ENCODE measurements at places on chromosomes 12 and 14. TPM values are rescaled to one million over a fixed set of nuclear protein-coding genes. Genes with fewer than 3 reads are reported as not detected.
A peak's percentile ranks its signal among the peaks of the same experiment; 100 is the strongest.

- no peak for DNase-seq
These were observed 132.6 kb downstream of the TMEM132D start for GRCh38 chr12:129771238-129771637.

DNA sequence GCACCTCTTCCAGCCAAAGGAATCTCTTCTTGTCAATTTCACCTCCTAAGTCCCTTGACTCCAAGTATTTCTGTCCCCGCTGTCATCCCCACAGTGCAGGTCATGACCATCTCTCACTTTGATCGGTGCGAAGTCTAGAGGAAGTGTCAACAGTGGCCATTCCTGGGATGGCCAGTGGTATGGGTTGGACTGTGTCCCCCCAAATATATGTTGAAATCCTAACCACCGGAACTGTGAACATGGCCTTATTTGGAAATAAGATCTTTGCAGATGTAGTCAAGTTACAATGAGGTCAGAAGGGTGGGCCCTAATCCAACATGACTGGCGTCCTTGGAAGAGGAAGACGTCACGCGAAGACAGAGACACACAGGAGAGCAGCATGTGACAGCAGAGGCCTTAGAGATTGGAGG, 155.9 kb upstream of the PRMT8 start:
- DNase-seq = no peak

AICDA gene
- not detected for total RNA-seq

GRCh38 chr14:71324767-71325272, 417.6 kb downstream of the PCNX1 start:
- DNase-seq = peak; percentile 72

DERA gene
- total RNA-seq = 54.6 TPM

GRCh38 chr12:53981634-53982565, 3.0 kb upstream of the HOXC10 start:
- DNase-seq = no peak

GRCh38 chr12:92987362-92987761, 58.3 kb upstream of the EEA1 start:
- DNase-seq = peak; percentile 32

DNA sequence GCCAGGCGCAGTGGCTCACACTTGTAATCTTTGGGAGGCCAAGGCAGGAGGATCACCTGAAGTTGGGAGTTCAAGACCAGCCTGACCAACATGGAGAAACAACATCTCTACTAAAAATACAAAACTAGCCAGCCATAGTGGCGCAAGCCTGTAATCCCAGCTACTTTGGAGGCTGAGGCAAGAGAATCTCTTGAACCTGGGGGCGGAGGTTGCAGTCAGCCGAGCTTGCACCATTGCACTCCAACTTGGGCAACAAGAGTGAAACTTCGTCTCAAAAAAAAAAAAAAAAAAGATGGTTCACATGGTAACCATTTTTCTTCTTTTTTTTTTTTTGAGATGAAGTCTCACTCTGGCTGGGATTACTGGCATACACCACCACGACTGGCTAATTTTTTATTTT, 35.3 kb downstream of the SLC2A14 start:
- DNase-seq = no peak

GRCh38 chr14:72692696-72693095, 201.2 kb downstream of the DPF3 start:
- DNase-seq = no peak

CMA1 gene
- not detected for total RNA-seq

C12orf54 gene
- total RNA-seq = not detected

GRCh38 chr12:77325511-77326236, 260.3 kb upstream of the E2F7 start:
- peak; percentile 25 for DNase-seq

DNA sequence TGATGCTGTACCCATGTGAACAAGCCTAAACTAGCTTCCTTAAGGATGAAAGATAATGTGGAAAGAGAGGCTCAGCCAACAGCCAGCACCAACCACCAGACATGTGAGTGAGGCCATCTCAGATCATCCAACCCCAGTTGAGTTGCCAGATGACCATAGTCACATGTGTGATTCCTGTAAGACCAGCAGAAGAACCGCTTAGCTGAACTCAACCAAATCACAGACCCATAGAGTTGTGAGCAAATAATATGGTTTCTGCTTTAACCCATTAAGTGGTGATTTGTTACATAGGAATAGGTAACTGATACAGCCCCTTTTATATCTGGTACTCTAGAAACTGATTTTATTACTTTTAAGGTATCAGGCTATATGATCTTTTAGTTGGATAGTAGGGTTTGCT, 17.6 kb upstream of the ELK3 start:
- DNase-seq = no peak

DNA sequence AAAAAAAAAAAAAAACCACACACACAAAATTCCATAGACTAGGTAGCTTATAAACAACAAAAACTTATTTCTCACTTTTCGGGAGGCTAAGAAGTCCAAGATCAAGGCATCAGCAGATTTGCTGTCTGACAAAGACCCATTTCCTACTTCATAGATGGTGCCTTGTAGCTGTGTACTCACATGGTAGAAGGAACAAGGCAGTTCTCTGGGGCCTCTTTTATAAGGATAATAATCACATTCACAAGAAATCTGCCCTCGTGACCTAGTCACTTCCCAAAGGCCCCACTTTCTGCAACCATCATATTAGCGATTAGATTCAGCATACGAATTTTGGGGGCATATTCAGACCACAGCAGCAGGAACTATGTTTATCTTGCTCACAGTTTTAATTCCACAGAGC, 54.9 kb downstream of the STXBP6 start:
- no peak for DNase-seq

DNA sequence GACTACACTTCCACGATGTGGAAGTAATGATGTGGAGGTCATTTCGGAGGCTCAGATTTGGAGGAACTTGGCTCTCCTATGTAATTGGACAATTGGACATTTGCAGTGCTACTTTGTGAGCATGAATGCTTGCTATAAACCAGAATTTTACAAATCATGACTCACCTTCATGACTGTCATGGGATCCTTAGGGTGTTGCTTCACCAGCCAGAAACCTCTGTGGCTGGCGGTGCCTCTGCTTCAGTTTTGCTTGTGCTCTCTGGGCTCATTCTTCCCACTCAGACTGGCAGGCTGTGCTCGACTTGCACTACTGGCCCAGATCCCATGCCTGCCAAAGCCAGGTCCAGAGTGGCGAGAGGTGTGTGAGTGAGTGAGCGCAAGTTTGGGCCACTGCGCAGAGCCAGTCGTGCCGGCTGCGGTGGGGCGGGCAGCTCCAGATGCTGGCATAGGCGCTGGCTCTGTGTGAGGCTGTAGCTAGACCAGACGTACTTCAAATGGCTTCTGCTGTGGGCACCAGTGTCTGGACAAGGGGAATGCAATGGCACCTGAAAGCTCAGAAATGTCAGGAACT, 387.8 kb downstream of the AEBP2 start:
- DNase-seq = no peak

REM2 gene
- 0.74 TPM for total RNA-seq

DNA sequence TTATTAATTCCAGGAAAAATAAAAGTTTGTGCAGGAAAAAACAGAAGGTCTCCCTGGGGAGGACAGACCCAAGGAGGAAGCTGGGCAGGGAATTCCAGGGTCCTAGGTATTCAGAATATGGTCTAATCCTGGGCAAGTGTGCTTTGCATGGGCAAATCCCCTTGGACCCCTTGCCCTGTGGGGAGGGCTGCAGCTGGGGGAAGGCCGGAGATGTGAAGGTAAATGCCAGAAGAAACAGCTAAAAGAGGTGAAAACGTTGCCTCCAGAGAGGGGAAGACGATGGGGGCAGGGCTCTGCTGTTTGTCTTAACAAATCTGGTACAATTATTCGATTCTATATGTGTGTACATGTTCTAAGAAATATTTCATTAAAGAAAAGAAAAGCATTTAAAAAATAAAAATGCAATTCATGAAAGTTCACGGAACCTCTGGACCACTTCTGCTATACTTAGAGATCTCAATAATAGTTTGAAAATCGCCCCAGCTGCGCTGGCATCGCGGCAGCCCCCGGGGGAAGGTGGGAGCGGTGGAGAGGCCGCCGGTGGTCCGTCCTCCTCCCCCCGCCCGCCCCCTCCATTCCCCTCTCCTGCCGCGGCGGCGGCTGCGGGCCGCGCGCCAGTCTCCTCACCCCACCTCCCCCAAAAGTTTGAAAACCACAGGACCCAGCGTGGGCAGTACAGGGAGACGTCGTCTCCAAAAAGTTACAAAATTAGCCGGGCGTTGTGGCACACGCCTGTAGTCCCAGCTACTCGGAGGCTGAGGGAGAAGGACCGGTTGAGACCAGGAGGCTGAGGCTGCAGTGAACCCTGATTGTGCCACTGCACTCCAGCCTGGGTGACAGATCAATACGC, 1.5 kb upstream of the PRPF40B start:
- no peak for DNase-seq

DNA sequence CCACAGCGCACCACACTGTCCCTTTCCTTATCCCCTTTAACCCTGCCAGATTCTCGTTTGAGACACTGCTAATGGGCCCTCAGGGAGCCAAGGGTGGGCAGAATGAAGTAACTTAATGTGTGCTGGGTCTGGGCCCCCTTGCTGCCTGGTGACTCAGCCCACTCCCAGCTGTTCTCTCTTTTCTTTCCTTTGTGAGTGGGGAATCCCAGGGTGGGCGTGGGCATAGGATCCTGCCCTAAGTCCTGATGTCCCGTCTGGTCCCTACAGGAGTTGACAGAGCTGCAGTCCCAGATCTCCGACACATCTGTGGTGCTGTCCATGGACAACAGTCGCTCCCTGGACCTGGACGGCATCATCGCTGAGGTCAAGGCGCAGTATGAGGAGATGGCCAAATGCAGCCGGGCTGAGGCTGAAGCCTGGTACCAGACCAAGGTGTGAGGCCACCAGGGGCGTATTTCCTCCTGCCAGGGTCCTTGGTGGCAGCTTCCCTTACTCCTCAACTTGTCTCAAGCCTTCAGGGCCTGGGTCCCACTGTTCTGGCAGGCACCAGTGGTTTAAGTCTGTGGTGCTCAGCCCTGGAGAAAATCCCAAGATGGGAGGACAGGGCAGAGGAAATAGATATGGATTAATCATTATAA, 8.3 kb downstream of the KRT7 start:
- peak; percentile 57 for DNase-seq

DNA sequence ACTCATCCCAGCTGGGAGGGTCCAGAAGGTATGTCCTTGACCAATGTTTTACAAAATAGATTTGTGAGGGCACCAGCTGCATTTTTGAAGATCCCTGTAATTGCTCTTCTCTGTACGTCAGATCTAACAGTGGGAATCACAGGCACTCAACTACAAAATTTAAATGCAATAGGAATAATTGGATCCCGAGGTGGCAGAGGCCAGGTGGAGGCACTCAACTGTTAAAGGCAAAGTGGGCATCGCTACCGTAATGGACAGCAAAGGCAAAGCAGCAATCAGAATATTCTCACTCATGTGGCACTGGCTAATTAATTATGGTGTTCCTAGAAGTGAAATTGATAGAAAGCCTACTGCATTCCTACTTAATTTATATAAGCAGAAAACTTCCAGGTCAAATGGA, 27.9 kb upstream of the PSMC1 start:
- DNase-seq = no peak

- peak; percentile 45 for DNase-seq
These were observed 33.9 kb downstream of the STON2 start for GRCh38 chr14:81366214-81366613.

- no peak for DNase-seq
These were observed 35.0 kb downstream of the TGFB3 start for GRCh38 chr14:75946785-75947184.

GRCh38 chr14:23101213-23101970, 3.4 kb downstream of the CIROP start:
- DNase-seq = no peak

- DNase-seq = no peak
These were observed 218.2 kb downstream of the PRKD1 start for GRCh38 chr14:29709490-29709889.

IL26 gene
- not detected for total RNA-seq

DNA sequence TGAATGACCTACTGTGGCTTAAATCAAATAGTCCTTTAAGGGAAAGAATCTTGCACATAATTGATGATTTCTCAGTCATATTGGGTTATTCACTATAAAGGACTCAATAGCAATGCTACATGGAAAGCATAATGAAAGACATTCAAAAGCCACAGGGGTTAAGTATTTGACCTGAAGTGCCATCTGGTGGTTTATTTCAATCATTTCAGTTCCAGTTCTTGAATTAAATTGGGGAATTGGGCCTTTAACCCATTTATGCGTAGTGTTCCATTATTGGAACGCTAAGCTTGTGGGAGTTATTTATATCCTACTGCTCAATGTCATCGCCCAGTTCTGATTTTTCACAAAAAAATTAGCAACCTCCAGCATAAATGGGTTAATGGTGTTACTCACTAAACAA, 41.3 kb upstream of the C12orf71 start:
- DNase-seq = no peak
